Thyroid gland (tissue), 4 donors: ENCODE measurements at places on chromosomes 3 and 15.
A peak's percentile ranks its signal among the peaks of the same experiment; 100 is the strongest.

DNA sequence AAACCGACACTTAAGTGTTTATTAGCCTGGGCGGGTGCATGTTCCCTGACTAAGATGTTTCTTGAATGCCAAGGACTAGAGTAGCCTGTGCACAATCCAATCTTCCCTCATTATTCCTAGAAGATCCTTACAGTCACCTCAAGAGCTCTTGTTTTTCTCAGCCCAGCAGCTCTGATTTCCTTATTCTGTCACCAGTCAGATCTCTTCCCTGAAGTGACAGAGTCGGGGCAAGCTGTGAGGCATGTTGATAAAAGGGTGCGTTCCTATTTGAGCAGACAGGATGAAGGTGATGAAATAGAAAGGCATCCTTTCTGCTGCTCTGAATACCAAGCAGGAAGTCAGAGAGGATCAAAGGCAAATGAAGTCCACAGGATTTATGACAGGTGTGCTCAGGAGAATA, 125.6 kb upstream of the MCTP2 start:
- no peak for DNase-seq
- H3K36me3 ChIP-seq: no peaks in the 10 kb centered on the region
- no peak overlapping the region for H3K27ac ChIP-seq
- no peaks in the 10 kb centered on the region for H3K27me3 ChIP-seq
- no peak overlapping the region for H3K4me3 ChIP-seq
- no peaks in the 10 kb centered on the region for H3K4me1 ChIP-seq

DNA sequence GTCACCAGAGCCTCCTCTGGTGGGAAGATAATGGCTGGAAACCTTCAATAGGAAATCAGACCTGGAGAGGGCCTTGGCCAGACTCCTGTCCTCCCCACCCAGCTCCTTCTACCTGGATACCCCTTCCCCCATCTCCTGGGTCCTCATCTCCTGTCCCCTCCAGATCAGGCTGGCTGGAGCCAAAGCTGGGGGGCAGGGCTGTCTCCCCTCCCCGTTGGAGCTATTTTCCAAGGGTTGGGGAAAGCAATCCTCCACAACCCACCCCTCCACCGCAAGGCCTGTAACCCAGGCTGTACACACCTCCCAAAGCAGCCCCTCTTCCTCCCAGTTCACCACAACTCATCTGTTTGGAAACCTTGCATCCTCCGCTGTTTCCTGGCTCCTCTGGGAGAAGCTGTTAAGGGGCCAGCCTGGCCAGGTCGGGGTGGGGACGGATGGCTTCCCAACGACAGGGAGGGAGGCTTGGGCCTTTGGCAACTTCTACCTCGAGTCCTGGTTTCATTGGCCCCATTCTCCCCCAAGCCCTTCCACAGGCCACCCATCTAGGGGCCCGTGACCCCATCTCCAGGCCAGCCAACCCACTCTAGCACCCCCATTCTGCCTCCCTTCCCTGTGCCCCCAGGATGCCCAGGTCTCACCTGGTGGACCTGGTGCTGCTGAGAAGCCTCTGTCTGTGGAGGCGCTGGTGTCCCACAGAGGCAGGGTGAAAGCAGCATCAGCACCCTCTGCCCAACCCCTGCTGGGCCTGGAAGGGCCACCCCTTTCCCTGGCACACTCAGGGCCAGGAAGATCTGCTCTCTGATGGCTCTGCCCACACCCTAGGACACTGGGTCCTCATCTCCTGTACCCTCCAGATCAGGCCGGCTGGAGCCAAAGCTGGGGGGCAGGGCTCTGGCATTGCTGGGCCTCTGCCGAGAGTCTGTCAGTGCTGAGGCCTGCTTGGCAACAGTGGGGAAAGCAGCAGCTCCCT, 22.1 kb upstream of the GOLGA6C start:
- H3K27me3 ChIP-seq: no peaks in the 10 kb centered on the region
- no peak overlapping the region for H3K27ac ChIP-seq
- no peak for DNase-seq
- no peak overlapping the region for H3K4me3 ChIP-seq
- H3K36me3 ChIP-seq: no peaks in the 10 kb centered on the region

- H3K27me3 ChIP-seq: no peaks in the 10 kb centered on the region
- DNase-seq: no peak
- no peak overlapping the region for H3K4me3 ChIP-seq
- peak overlapping the region; percentile 17 for H3K27ac ChIP-seq
Measured at GRCh38 chr3:129352045-129352444, 73.4 kb downstream of the HMCES start.

DNA sequence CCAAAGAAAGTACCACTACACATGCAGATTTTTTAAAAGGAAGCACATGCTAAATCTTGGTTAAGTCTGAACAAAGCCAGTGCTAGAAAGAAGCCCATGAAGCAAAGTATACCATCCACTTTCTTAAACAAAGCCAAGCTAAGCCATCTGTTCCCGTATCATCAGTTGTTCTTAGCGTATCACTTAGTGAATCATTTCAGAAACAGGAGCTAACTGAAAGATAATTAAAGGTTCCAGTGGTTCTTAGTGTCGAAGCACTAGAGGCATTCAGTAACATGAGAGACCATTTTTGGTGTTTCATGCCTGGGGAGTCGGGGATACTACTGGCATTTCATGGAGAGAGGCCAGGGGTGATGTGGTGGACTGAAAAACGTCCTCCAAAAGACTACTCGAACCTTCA, 12.8 kb downstream of the UBXN7 start:
- no peak overlapping the region for H3K4me3 ChIP-seq
- DNase-seq: no peak
- no peaks in the 10 kb centered on the region for H3K27me3 ChIP-seq
- no peaks in the 10 kb centered on the region for H3K36me3 ChIP-seq

DNA sequence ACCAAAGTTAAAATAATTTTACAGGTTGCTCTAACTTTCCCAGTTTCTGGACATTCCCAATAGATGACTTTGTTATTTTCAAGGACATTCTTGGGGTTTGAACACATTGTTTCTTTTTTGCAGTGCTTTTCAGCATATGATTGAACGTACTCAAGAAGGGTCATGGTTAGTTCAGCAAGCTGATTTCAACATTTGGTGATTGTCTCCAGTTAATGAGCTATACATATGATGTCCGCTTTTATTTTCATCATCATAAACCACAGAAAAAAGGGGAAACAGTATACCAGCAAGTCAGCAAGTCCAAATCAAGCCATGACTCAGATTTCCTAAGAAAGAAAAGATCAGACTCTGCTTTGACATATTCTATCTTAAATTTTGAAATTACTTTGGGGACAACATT, 69.4 kb downstream of the B3GALNT1 start:
- H3K4me3 ChIP-seq: no peak overlapping the region
- H3K27me3 ChIP-seq: no peaks in the 10 kb centered on the region
- H3K36me3 ChIP-seq: no peaks in the 10 kb centered on the region
- no peaks in the 10 kb centered on the region for H3K4me1 ChIP-seq

DNA sequence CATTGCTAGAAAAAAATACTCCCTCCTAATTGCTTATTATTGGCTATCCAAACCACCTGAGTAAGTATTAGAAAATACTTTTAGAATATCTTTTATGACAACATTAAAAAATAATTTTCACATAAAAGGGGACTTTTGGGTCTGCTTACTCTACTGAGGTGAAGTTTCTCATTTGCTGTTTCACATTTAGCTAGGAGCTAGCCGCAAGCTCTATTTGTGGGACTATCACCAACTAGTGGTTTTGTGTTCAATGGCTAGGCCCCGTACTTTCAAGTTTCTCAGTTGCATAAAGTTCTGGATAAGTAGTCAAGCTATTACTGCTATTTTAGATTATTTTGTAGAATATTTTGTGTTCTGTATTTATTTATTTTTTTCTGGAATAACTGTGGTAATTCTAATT, 244.2 kb upstream of the SLITRK3 start:
- no peak for DNase-seq
- H3K27me3 ChIP-seq: no peaks in the 10 kb centered on the region
- no peaks in the 10 kb centered on the region for H3K36me3 ChIP-seq
- no peak overlapping the region for H3K4me3 ChIP-seq

- H3K4me3 ChIP-seq: no peak overlapping the region
- H3K4me1 ChIP-seq: peaks cover 9% of the 10 kb centered on the region
- no peaks in the 10 kb centered on the region for H3K27me3 ChIP-seq
- H3K36me3 ChIP-seq: no peaks in the 10 kb centered on the region
Measured at GRCh38 chr15:44670087-44670950, 6.9 kb upstream of the SPG11 start.

GRCh38 chr3:115022835-115023398, 124.2 kb downstream of the ZBTB20 start:
- no peak overlapping the region for H3K4me3 ChIP-seq
- H3K27me3 ChIP-seq: no peaks in the 10 kb centered on the region
- no peaks in the 10 kb centered on the region for H3K36me3 ChIP-seq
- H3K4me1 ChIP-seq: peaks cover 10% of the 10 kb centered on the region

- H3K36me3 ChIP-seq: no peaks in the 10 kb centered on the region
- no peak overlapping the region for H3K27ac ChIP-seq
- H3K4me3 ChIP-seq: no peak overlapping the region
- H3K4me1 ChIP-seq: no peaks in the 10 kb centered on the region
- no peaks in the 10 kb centered on the region for H3K27me3 ChIP-seq
Measured at GRCh38 chr3:185087419-185087818, 65.4 kb downstream of the C3orf70 start.

DNA sequence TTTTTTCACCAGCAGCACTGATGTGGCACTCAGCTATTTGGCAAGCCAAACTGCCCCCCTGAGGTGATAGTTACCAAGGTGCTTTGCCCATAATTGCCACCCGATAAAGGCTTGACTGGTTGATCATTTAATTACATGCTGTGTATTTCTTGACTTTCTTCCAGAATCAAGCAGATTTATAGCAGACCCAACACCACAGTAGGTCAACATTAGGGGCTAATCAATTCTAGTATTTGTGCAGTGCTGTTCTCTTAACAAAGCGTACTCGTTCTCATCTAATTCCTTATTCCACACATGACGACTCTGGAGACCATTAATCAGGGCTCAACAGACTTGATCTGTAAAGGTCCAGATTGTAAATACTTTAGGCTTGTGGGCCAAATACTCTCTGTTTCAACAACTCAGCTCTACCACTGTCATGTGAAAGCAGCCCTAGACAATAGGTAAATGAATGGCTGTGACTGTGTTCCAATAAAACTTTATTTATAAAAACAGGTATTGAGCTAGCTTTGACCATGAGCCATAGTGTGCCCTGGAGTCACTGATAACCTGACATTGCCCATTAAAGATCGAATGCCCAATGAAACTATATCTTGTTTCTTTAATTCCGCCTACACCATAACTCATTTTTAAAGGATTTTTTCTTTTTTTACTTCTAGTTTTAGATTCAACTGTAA, 119.1 kb upstream of the TMC3 start:
- no peak for DNase-seq
- no peak overlapping the region for H3K27ac ChIP-seq
- H3K36me3 ChIP-seq: no peaks in the 10 kb centered on the region
- H3K4me3 ChIP-seq: no peak overlapping the region
- H3K27me3 ChIP-seq: no peaks in the 10 kb centered on the region

- no peak for DNase-seq
- peaks cover 5% of the 10 kb centered on the region for H3K4me1 ChIP-seq
- H3K27me3 ChIP-seq: no peaks in the 10 kb centered on the region
- no peak overlapping the region for H3K4me3 ChIP-seq
- H3K36me3 ChIP-seq: no peaks in the 10 kb centered on the region
Measured at GRCh38 chr3:127953091-127954035, 38.3 kb downstream of the KBTBD12 start.

DNA sequence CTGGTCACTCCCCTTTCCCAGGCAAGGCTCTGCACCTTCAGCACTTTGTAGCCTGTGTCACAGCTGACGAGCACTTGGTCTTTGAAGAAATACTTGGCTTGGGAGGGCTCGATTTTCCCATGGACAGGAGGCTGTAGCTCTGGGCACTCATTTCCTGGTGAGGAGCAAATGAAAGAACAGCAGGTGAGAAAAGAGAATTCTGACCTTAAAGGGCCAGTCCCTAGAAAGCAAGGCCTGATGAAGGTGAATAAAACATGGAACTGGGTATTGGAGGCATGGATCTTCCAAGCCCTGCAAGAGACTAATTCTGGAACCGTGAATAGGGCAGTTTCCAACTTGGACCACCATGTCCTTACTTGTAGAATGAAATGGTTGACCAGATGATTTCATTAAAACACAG, 39.9 kb downstream of the MASP1 start:
- H3K27me3 ChIP-seq: no peaks in the 10 kb centered on the region
- no peak overlapping the region for H3K4me3 ChIP-seq
- no peaks in the 10 kb centered on the region for H3K36me3 ChIP-seq
- no peak overlapping the region for H3K27ac ChIP-seq
- H3K4me1 ChIP-seq: no peaks in the 10 kb centered on the region

GRCh38 chr3:119662604-119663373, 2.4 kb upstream of the POPDC2 start:
- no peaks in the 10 kb centered on the region for H3K27me3 ChIP-seq
- DNase-seq: no peak
- no peaks in the 10 kb centered on the region for H3K36me3 ChIP-seq
- no peak overlapping the region for H3K4me3 ChIP-seq
- H3K4me1 ChIP-seq: no peaks in the 10 kb centered on the region
- no peak overlapping the region for H3K27ac ChIP-seq

- H3K27ac ChIP-seq: peak overlapping the region; percentile 70
- peak overlapping the region; percentile 19 for H3K4me3 ChIP-seq
- peak; percentile 53 for DNase-seq
Measured at GRCh38 chr3:27632431-27633223, 89.5 kb downstream of the EOMES start.

DNA sequence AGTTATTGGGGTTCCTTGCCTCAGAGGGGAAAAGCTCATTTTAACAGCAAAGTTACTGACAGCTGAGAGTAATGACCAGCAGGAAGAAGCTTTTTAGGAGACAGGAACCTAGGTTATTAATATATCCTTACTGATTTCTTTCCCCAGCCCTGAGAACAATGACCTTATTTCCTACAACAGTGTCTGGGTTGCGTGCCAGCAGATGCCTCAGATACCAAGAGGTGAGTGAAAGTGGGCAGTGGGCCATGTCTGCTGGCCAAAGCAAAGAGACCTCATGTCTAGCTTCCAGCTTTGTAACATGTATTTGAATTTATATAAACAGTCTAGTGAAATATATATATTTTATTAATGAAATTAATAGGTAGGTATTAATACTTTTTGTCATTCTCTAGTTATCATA, 5.0 kb downstream of the CCNDBP1 start:
- H3K27me3 ChIP-seq: no peaks in the 10 kb centered on the region
- DNase-seq: peak; percentile 74
- H3K27ac ChIP-seq: no peak overlapping the region
- peaks cover 8% of the 10 kb centered on the region for H3K4me1 ChIP-seq

DNA sequence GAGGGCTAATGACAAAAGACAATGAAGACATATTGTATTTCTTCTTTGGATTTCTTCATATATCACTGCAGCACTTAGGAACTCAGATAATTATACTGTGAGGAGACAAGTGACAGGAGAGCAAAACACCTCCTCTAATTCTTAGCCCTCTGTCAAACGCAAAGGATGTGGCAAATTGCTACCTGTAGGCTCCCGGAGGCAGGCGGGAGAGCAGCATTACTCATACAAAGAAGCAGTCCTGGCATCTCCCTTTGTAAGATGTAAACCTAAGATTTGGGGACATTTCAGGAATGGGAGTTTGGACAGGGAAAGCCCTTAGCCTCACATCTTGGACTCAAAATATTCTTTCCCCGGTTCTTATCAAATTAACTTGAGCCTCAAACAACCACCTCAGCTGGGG, 460.8 kb downstream of the SOX2 start:
- no peak overlapping the region for H3K27ac ChIP-seq
- no peaks in the 10 kb centered on the region for H3K4me1 ChIP-seq
- no peak overlapping the region for H3K4me3 ChIP-seq
- no peak for DNase-seq
- H3K27me3 ChIP-seq: no peaks in the 10 kb centered on the region
- H3K36me3 ChIP-seq: no peaks in the 10 kb centered on the region
